Cardiac muscle cell (in vitro differentiated cells and primary cell): ENCODE measurements at places on chromosomes 2 and 18. TPM values are rescaled to one million over a fixed set of nuclear protein-coding genes. Genes with fewer than 3 reads are reported as not detected.

- DNase-seq = no peak
Observed at GRCh38 chr2:188399159-188399558, 107.5 kb downstream of the GULP1 start.

DNA sequence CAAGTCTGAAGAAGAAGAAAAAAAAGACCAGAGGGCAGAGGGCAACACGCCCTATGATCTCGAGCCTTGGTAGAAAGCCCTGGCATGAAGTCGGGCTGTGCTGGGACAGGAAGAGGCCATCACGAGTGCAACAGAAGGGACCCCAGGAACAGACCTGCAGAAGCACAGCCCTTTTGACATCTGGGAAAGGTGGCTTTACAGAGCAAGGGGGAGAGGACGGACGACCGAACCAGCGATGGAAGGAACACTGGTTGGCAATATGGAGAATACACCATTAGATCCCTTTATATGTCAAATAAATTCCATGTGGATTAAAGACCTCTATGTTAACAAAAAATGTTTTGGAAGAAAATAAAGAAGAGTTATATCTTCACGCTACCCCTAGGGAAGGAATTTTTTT lies 10.7 kb downstream of the KIF1A start:
- DNase-seq = no peak

- no peak for DNase-seq
Observed at GRCh38 chr2:170238776-170239175, 60.8 kb downstream of the MYO3B start.

GRCh38 chr2:98240786-98241398 lies 105.4 kb upstream of the CNGA3 start:
- no peak for DNase-seq

BOLL gene
- 0.28 TPM in 1 of 2 replicates, not detected in the other for total RNA-seq
